ENCODE measurements at places on chromosomes 3 and 15.

DNA sequence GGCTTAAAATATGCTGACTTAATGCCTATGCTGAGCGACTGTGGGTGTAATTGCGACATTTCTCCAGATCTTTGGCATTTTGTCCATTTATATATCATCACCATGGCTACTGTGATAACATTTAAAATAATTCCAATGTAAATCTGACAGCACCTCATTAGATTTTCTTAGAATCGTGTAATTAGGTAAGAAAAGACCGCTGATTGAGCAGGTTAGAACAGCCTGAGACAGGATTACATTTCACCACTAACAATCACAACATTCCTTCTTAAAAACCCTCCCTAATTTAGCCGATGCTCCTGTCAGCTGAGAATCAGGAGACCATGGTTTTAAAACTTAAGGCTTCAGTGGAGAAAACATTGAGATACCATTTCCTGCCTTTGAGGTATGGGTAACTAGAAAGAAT, 455.3 kb upstream of the PDZRN3 start:
- DNase-seq: no peak

- DNase-seq: no peak
Observed at GRCh38 chr3:178084938-178085816, 451.1 kb upstream of the KCNMB2 start.

DNA sequence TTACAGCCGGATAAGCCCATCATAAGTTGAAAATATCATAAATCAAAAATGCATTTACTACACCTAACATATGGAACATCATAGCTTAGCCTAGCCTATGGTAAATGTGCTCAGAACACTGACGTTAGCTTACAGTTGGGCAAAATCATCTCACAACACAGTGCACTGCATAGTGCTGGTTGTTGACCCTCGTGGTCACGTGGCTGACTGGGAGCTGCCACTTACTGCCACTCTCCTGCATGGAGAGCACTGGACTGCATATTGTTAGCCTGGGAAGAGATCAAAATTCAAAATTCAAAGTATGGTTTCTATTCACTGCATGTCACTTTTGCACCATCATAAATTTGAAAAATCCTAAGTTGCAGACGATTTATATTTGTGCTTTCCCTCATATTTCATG, 94.0 kb upstream of the CACNA2D3 start:
- DNase-seq: no peak

GRCh38 chr15:76153241-76154197, 93.7 kb downstream of the TMEM266 start:
- no peak for DNase-seq

- no peak for DNase-seq
Observed at GRCh38 chr3:67034371-67034770, 36.3 kb downstream of the KBTBD8 start.

DNA sequence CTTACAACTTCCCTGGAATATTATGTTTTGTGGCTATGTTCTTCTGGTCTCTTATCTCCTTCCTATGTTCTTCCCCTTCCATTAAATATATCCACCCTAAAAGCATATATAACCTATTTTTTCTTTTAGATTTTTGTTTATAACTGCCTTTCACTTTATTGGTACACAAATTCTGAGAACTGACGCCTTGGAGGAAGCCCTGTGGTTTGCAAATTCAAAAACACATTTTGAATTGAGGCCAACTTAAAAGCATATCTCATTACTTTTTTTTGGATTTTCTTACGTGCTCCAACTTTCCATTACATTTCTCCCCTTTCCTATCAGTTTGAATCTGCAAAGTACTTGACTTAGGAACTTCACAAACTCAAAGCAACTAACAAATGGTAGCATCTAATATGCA, 15.3 kb upstream of the COLQ start:
- no peak for DNase-seq

DNA sequence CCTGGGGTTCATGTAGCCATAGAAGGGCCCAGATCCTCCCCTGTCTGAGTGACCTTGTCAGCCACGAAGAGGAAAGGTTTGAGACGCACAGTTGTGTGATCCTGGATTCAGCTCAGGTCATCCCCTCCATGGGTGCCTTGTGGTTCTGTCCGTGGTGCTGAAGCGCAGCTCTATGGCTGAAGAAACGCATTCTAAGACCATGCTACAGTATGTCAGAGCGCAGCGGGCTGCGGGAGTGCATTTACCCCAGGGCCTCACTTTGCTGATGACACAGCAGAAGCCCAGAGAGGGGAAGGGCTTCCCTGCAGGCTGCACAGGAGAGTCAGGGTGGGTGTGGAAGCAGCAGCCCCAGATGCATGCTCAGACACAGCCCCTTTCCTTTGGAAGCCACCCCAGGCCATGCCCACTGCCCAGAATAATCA, 68.8 kb upstream of the IQSEC1 start:
- no peak for DNase-seq

DNA sequence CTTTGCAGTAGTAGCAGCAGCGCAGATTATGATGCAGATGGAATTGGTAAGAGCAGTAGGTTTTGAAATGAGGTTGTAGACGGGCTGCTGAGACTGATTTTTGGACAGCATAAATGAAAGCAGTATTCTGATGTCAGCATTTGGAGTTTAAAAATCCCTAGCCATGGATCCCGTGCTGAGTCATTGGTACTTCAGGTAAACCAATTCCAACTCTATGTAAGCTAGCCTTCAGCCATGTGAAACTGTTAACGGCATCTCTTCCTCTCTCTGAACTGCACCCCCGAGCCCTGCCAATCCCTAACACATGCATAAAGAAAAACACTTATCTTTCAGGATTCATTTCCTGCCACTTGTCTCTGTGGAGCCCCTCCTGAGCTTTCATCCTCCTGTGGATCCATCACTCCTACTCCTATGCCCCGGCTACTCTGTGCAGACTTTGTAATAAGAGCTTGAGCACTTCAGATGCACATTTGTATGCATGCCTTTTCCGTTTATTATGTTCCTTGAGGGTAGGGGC, 119.0 kb downstream of the AKAP13 start:
- DNase-seq: no peak

- DNase-seq: no peak
Observed at GRCh38 chr3:11014752-11015151, 22.2 kb downstream of the SLC6A1 start.

DNA sequence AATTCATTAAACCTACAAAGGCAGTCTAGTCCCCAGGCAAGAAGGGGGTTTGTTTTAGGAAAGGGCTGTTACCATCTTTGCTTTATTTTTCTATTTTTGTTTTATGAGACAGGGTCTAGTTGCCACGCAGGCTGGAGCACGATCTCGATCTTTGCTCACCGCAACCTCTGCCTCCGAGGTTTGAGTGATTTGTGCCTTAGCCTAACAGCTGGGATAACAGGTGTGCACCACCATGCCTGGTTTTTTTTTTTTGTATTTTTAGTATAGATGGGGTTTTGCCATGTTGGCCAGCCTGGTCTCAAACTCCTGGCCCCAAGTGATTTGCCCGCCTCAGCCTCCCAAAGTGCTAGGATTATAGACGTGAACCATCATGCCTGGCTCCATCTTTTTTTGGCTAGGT, 4.9 kb downstream of the HIGD1A start:
- DNase-seq: no peak

- no peak for DNase-seq
Observed at GRCh38 chr3:84961011-84961410, 2.2 kb downstream of the CADM2 start.

GRCh38 chr3:125292015-125292414, 79.5 kb upstream of the SLC12A8 start:
- no peak for DNase-seq

DNA sequence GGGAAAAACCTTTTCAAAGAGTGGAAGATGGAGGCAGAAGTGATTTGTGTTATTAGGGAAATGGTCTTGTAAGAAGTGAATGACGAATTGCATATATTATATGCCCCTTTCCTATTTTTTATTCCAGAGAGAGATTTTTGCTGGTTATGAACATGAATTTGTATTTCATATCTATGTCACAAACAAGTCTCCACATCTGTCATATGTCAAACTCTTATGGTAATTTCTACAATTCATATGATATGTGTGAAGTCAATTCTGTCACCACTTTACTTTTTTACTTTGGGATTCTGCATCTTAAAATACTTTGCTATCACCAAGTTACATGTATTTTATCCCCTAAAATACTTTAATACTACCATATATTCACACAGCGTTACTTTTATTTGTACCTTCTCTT, 594.2 kb upstream of the ARPP21 start:
- DNase-seq: no peak

DNA sequence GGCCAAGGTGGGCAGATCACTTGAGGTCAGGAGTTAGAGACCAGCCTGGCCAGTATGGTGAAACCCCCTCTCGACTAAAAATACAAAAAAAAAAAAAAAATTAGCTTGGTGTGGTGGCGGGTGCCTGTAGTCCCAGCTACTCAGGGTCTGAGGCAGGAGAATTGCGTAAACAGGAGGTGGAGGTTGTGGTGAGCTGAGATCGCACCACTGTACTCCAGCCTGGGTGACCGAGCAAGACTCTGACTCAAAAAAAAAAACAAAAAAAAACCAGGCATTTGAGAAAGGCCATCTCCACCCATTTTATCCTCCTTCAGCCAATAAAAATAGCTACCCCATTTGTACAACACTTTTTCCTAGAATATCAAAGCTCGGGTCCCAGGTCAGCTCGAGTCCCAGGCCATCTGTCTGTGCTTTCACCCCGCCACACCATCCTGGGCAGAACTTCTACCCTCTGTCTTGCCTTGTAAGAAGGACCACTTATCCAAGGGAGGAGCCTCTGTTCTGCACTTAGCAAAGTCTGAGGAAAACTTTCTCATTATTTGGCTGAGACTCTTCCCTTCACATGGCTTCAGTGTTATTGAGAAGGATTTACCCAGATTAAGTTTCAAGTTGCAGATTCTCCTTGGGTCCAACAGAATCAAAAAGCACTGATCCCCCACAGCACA, 99.1 kb downstream of the MESD start:
- DNase-seq: no peak

DNA sequence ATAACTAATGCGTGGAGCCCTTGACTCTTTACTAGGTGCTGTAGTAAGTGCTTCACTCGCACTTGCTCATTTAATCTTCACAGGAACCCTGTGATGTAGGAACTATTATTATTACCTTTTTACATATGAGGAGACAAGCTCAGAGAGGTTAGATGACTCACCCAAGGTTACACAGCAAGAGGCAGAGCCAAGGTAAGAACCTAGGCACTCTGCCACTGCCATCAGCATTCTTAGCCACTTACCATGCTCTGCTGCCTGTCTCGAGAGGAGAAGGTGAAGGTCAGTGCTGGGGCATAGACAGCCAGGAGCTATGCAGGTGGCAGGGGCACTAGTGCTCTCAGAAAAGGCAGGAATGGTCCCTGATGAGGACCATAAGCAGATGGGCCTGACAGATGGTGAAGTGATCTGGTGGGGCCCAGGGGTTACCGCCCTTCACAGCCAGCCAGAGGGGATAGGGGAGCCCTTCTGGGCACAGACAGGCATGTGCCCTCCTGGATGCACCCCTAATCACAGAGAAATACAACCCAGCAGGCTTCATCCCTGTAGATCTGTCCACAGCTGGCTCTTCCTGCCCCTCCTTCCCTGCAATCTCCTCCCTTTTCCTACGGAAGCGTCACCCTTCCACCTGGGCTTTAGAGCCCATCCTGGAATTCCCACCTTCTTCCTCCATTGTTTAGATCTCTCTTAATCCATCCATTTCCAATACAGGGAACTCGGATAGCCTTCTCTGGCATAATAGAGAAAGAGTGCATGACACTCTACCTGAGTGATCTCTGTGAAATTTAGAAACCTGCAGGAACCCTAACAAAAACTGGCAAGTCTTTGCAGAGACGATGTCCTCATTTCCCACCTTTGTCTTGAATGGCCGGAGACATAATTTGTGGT, 26.9 kb downstream of the ABTB1 start:
- no peak for DNase-seq

GRCh38 chr3:146339349-146339748, 88.4 kb upstream of the PLSCR4 start:
- no peak for DNase-seq

GRCh38 chr3:160792540-160792939, 36.5 kb downstream of the PPM1L start:
- no peak for DNase-seq

DNA sequence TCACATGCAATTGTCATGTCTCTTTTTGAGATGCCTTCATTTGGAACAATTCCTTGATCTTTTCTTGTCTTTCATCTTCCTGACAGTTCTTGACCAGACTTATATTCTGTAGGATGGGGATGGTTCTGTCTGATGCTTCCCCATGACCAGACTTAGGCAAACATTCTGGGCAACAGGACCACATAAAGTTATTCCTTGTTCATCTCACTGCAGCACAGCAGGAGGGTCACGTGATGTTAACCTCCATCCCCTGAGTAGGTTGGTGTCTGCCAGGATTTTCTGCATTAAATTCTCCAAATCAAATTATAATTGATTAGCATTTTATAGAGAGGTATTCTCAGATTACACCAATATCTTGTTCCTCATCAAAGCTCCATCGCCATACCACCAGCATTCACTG, 7.8 kb downstream of the DLEC1 start:
- DNase-seq: no peak

DNA sequence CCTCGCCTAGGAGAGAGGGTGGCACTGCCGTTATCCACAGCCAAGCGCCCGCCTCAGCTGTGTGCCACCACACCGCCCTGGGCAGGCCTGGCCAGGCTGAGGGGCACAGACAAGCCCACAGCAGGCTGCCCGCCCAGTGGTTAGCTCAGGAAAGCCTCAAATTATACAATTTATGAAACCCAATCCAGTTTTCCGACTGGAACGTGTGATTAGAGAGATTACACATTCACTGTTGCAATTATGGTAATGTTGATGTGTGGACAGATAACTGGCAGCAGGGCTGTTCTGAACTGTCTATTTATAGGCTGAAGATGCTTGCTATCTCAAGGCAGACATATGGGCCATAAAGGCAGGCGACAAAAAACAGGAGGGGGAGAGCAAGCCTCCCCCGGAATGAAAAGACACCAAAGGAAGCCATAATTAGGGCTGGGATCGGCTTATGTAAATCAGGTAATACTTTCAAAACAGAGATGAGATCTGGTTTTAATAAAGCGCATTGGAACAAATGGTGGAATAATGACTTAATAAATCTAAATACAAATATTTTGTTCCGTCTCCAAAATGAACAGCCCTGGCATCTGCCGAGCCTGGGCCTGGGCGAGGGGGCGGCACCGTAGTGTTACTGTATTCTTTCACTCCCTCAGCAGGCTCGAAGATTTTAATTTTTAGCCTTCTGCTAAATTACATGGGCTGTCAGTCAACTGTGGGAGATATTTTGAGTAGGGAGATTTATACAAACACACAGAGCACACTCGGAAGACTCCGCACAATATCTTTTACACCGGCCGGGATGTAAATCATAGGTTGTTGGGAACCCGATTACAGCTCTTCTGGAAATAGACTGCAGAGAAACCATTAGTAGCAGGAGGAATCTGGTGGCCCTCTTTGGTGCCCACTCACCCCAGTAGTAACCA, 103.1 kb upstream of the TLE3 start:
- no peak for DNase-seq

- no peak for DNase-seq
Observed at GRCh38 chr3:64414043-64414442, 188.8 kb upstream of the PRICKLE2 start.
